RWPE1 (cell line): ENCODE measurements at places on chromosomes 7 and 10.

DNA sequence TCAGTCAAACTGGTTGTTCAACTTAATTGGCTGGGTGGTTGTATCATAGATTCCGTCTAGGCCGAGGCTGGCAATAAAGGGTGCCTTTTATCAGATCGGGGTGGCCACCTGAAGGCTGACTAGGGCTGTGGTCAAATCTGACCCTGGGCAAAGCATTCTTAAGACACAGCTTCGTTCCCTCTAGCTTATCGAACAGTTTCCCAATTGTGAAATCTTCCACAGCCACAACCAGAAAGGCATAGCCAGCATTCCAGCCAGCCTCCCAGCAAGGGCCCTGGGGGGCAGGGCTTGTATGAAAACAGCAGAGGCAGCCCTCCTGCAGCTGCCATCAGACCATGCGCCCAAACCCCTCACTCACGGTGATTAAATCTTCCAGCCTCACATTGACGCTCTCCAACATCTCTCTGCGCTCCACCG, 42.5 kb upstream of the TMEM213 start:
- DNase-seq = no peak

- no peak for DNase-seq
Measured at GRCh38 chr7:82110146-82110840, 333.3 kb downstream of the CACNA2D1 start.

- peak; percentile 78 for DNase-seq
Measured at GRCh38 chr7:70710011-70710480, 421.9 kb upstream of the GALNT17 start.

GRCh38 chr10:11209830-11210181, 192.1 kb downstream of the CELF2 start:
- no peak for DNase-seq

GRCh38 chr7:50731703-50732582, 50.8 kb downstream of the GRB10 start:
- DNase-seq = no peak

DNA sequence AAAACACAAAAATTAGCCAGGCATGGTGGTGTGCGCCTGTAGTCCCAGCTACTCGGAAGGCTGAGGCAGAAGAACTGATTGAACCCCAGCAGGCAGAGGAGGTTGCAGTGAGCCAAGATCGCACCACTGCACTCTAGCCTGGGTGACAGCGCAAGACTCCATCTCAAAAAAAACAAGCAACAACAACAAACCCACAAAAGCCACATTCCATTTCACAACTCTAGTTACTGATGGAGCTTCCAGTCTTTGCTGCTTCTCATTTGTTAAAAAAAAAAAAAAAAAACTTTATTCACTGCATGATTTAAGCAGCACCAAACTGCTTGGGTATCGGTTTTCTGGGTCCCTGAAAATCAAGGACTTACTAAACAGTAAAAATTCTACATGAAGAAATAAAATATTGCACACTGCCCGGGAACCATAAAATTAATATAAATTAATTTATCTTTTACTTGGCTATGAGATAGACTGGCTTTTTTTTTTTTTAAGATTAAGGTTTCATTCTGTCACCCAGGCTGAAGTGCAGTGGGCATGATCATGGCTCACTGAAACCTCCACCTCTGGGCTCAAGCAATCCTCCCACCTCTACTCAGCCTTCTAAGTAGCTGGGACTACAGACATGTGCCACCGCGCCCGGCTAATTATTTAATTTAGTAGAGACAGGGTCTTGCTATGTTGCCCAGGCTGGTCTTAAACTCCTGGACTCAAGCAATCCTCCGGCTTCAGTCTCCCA, 42.0 kb downstream of the SRPK2 start:
- DNase-seq = no peak

- DNase-seq = no peak
Measured at GRCh38 chr7:34385384-34385783, 272.6 kb upstream of the NPSR1 start.

DNA sequence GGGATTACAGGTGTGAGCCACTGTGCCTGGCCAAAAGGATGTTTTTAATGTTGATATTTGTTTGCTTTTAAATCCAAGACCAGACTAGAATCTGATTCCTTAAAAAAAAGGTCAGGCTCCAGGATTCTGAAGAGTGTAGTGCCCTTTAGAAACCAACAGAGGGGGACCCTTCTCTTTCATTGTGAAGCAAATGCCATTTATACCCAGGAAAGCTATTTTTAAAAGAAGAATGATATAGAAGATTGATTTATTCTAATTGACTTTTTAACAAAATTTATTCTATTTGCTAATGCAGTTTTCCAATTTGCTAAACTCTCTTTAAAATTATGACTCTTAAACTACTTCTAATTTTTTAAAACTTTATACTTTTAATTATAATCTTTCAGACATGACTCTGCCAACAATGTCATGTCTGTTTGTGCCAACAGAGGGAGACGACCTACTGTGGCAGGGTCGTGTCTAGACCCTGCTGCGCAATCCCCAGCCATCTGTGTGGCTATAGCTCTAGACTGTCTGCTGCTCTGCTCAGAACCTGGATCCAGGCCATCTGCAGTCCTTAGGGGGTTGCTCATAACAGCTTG, 201.0 kb upstream of the IMMP2L start:
- peak; percentile 62 for DNase-seq

- peak; percentile 56 for DNase-seq
Measured at GRCh38 chr7:12941512-12941911, 254.1 kb downstream of the ARL4A start.

DNA sequence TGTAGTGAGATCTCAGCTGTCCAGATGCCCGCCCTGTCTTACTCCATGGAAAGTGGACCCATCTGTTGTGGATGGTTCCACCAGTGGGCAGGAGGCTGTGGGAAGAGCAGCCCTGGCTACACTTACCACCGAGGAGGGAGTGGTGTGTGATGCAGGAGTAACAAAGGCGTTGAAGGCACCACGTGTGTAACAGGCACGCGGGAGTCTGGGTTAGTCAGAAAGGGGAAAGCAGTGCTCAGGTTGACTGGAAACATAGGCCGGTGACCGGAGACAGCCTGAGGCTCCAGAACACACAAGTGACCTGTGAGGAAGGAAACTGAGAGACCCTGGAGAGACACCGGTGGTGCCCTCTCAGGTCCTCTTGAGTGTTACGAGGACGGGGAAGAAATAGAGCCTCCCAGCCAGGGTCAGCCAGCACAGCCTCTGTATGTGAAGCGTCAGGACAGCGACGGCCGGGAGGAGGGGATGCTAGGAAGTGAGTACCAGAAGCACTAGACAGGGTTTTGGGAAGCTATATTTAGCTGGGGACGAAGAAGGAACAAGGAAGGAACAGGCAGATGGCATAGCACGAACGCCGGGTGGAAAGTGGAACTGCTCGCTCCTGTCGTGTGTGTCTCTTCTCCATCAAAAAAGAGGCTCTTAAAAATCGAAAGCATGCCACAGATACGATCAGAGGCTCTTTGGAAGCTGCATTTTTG, 51.7 kb downstream of the DAGLB start:
- no peak for DNase-seq

GRCh38 chr7:24419077-24419476, 135.1 kb downstream of the NPY start:
- DNase-seq = peak; percentile 26

DNA sequence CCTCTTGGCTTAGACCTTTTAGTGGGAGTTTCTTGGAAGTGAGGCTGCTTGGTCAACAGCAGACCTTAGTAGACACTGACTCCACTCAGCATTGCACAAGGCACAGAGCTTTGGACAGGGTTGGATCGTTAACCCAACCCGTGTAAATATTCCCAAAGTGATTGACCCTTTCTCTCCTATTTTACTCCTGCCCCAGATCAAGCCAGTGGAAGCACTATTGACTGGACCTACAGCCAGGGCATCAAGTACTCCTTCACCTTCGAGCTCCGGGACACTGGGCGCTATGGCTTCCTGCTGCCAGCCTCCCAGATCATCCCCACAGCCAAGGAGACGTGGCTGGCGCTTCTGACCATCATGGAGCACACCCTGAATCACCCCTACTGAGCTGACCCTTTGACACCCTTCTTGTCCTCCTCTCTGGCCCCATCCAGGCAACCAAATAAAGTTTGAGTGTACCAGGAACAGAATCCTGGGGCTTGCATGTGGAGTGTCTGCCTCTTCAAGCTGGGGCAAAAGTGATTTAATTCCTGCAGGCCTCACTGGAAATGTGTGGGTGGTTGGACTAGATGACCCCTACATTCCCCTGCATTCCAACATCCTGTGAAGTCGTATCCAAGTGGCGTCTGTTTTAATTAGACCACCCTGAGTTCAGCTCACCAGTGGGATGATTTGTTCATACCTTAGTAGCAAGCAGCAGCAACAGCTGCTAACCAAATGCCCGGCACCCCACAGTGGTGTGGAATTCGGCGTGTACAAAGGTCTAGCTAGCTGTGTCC, 7.5 kb downstream of the CPA1 start:
- DNase-seq = no peak

- DNase-seq = no peak
Measured at GRCh38 chr7:155523168-155523675, 23.1 kb downstream of the CNPY1 start.

GRCh38 chr7:542713-543500, 23.3 kb upstream of the PDGFA start:
- DNase-seq = peak; percentile 80

DNA sequence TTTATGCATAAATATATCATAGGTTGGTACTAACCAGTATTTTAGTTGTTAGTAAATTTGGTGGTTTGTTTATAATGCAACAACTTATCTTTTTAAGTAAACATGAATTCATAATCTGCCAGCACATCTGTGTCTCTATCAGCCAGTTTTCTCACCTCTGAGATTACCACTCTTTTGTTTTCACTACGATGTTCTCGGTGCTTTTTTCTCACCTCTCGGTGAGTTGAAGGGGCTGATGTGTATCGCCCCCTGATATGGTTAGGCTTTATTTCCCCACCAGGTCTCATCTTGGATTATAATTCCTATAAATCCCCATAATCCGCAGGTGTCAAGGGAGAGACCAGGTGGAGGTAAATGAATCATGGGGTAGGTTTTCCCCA, 114.1 kb downstream of the CAMK1D start:
- DNase-seq = no peak

DNA sequence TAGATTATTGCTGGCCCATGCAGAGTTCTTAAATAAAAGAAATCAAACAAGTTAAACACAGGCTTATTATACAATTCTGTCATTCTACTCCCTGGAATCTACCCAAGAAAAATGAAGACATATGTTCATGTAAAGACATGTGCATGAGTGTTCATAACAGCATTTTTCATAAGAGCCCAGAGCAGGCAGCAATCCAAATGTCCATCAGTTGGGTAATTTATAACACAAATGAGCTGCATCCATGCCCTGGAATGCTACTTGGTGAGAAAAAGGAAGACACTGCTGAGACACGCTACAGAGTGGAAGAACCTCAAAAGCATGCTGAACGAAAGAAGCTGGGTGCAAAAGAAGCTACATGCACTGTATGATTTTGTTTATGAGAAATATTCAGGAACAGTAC, 342.6 kb downstream of the TCERG1L start:
- peak; percentile 34 for DNase-seq

- DNase-seq = no peak
Measured at GRCh38 chr7:139748941-139749340, 28.9 kb downstream of the HIPK2 start.

- DNase-seq = peak; percentile 94
Measured at GRCh38 chr10:130138479-130138866, 2.3 kb downstream of the GLRX3 start.

DNA sequence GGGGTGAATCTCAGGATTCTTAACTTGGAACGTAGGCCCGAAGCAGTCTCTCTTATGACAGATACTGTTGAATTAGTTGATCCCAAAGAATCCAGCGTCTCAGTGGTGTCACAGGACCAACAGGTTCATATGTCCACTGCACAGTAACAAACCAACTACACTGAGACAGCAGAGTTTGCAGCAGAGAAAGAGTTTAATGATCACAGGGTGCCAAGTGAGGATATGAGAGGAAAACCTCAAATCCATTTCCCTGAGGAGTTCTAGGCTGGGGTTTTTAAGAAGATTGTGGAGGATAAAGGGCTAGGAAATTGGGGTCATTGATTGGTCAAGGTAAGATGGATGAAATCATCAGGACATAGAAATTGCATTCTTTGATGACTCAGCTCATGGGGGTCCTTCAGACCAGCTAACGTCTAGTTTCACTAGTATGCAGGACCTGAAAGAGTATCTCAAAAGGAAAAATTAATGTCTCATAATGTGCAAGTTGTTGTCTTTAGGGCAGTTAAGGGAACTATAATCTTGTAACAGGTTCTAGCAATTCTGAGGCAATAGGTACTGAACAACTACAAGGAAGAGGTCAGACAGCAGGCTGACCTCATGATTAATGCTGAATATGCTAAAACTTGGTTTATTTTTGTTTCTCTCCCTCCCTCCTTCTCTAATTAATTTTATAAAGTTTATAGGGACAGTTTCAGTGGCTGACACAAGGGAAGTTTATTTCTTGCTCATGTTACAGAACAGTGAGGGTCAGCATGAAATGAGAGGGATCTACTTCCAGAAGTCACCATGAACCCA, 310.9 kb upstream of the NEBL start:
- no peak for DNase-seq

- DNase-seq = no peak
Measured at GRCh38 chr7:26862834-26863233, 1.6 kb downstream of the SKAP2 start.
